ENCODE measurements at places on chromosomes 3 and 15. TPM values are rescaled to one million over a fixed set of nuclear protein-coding genes. Genes with fewer than 3 reads are reported as not detected.

The PROS1 gene
- 4.3 TPM for total RNA-seq

The CEP19 gene
- total RNA-seq = 2.4 TPM

The FEZF2 gene
- total RNA-seq = not detected

The SLC24A5 gene
- not detected for total RNA-seq

The PDCD6IP gene
- 108 TPM for total RNA-seq

The TLR9 gene
- total RNA-seq = not detected

The EXOSC7 gene
- 60.0 TPM for total RNA-seq

Measured in endothelial cell of coronary artery (primary cell).